ENCODE measurements at places on chromosomes 5 and 9.

- no peak for DNase-seq
Observed at GRCh38 chr5:13783726-13784125, 160.8 kb downstream of the DNAH5 start.

DNA sequence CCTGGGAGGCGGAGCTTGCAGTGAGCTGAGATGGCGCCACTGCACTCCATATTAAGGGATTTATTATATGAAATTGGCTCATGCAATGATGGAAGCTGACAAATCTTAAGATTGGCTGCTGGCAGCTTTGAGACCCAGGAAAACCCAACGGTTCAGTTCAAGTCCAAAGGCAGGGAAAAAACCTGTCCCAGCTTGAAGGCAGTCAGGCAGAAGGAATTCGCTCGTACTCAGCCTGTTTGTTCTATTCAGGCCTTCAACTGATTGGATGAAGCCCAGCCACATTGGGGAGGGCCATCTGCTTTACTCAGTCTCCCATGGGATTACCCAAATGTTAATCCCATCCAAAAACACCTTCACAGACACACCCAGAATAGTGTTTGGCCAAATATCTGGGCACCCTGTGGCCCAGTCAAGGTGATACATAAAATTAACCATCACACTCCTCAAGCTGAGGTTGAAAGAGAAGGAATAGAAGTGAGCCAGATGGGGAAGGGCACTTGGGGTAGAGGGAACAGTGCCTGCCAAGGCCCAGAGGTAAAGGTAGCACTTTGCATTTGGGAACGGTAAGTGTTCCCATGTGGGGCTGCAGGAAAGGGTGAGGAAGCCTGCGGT lies 8.5 kb upstream of the ORM1 start:
- DNase-seq = no peak

DNA sequence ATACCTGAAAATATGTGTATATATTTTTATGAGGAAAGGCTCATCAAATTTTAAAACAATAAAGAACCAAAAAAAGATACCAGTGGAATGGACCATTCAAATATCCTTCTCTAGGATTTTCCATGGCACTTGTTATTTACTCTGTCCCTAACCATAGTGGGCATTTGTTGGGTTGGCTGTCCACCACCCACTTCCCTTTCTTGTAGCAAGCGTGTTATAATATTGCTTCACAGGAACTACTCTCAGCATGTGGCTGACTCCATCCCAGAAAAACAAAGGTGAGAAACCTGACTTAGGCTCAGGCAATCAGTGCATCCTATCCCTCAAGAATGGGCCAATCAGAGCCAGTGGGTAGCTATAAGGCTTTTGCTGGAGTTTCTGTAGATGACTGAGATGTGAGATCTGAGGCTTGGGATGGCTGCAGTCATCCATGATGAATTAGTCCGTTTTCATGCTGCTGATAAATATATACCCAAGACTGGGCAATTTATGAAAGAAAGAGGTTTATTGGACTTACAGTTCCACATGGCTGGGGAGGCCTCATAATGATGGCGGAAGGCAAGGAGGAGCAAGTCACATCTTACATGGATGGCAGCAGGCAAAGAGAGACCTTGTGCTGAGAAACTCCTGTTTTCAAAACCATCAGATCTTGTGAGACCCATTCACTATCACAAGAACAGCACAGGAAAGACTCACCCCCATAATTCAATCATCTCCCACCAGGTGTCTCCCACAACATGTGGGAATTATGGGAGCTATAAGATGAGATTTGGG lies 17.2 kb downstream of the C5orf63 start:
- DNase-seq = no peak

GRCh38 chr5:1111241-1111726 lies 579 bp downstream of the SLC12A7 start:
- DNase-seq = no peak

DNA sequence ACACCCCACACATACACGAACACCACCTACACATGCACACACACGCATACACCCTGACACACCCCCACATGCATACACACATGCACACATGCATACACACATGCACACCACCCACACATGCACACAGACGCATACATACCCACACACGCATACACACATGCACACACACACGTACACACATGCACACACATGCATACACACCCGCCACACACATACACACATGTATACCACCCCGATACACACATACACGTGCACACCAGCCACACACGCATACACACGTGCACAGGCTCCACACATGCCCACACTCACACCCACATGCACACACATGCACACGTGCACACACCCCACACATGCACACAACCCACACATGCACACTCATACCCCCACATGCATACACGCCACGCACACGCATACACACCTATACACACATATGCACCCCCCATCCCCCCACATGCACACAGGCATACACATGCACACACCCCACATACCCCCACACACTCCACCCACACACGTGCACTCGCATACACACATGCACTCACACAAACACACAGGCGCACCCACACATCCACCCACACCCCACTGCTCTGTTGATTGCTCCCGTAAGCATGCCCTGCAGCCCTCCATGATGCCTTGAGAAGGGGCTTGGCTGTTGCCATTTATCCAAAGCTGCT lies 119.3 kb downstream of the COL5A1 start:
- DNase-seq = no peak

Measured in activated T-cell treated with anti-CD3 and anti-CD28 coated beads for 48 hours (primary cell).